Activated T-helper 1 cell treated with anti-CD3 and anti-CD28 coated beads, Interleukin-12 subunit alpha, Interleukin-12 subunit beta, Interleukin-2, Interleukin-4 antibody, amounts not matched to agents 30 ng/mL and 10 ng/mL and 1 ng/mL, durations not matched to agents 14 hours and 24 hours and 36 hours (primary cell): ENCODE measurements at places on chromosomes 6 and 20.

- peak overlapping the region; percentile 52 for H3K4me3 ChIP-seq
- no peak overlapping the region for H3K27ac ChIP-seq
- peaks cover 2% of the 10 kb centered on the region for H3K36me3 ChIP-seq
- no peak for DNase-seq
- peaks cover 6% of the 10 kb centered on the region for H3K4me1 ChIP-seq
Measured at GRCh38 chr6:41505122-41506049, 40.8 kb upstream of the FOXP4 start.

- H3K27ac ChIP-seq = peak within 1 kb of the TSS; percentile 82
- peaks cover 10% of the 10 kb centered on the region for H3K36me3 ChIP-seq
- H3K27me3 ChIP-seq = peaks cover 25% of the 10 kb centered on the region
- DNase-seq = peak; percentile 36
- H3K4me1 ChIP-seq = peaks cover 42% of the 10 kb centered on the region
Measured at GRCh38 chr6:127518710-127519468, at the start of gene MTCL3. MTCL3 (minus strand) TSS chr6:127519335.

DNA sequence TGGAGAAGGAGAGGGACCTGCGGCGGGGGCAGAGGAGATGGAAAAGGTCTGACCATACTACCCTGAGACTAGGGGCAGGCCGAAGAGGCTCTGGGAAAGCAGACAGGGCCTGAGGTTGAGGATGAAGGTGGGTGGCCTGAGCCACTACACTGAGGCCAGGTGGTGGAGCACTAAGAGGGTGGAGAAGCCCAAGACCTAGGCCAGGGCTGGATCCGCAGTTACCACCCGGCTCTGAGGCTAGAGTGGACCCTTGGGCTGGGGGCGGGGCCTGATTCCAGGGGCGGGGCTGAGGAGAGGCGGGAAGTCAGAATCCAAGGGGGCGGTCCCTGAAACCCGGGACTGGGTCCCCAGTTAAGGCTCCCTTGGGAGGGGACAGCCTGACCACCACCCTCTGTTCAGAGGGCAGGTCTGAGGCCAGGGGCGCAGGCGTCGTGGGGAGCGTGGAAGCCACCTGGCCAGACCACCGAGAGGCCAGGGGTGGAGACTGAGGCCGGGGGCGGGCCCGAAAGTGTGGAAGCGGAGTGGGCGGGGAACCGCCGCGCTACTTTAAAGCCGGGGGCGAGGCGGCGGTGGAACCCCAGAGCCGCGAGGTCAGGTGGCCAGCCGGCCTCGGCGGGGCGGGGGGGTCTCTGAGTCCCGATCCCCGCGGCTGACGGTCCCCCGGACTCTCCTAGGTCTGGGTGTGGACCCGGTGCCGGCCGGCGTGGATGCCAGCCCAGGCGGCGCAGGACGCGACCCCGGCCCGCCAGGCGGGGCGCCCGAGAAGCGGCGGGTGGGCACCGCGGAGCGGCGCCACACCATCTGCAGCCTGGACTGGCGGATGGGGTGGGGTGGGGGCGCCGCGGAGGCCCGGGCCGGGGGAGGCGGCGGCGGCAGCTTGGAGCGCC is 8.3 kb downstream of the CCM2L start:
- DNase-seq = peak; percentile 5
- H3K4me1 ChIP-seq = peaks cover 20% of the 10 kb centered on the region
- no peak overlapping the region for H3K27ac ChIP-seq
- H3K27me3 ChIP-seq = peaks cover 69% of the 10 kb centered on the region

DNA sequence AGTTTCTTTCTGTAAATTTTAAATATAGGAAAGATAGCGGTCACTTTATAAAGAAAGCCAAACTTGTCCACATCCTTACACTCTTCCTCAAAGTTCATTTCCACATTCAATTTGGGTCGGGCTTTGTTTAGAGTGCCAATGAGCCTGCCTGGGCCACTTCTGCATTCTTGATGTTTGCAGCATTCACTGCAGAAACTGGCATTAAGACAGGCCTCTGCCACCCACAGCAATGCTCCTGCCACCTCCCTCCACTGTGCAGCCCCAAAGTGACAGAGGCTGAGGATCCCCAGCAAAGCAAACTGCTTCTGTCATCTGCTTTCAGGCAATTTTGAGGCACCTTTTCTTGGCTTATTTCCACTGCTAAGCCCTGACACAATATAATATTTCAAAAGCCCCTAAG is 61.2 kb downstream of the TNFAIP3 start:
- H3K36me3 ChIP-seq = no peaks in the 10 kb centered on the region
- peaks cover 80% of the 10 kb centered on the region for H3K4me1 ChIP-seq
- DNase-seq = no peak
- H3K27ac ChIP-seq = peak overlapping the region; percentile 93
- H3K27me3 ChIP-seq = no peaks in the 10 kb centered on the region

DNA sequence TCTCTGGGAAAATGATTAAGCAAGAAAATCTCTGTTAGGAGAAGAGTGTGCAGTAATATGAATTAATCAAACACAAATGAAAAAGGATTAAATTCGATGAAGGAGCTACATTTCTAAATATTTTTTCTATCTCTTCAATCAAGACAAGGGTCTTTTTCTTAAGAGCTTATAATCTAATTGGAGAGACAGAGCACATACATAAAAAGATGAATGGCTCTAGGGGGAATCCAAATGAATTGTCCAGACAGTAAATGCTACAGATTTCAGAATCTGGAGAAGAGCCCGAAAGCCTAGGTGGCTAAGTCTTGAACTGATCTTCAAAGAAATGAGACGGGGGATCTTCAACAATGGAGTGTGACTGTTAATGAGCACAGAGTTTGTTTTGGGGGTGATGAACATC is 723.6 kb downstream of the UTRN start:
- H3K4me3 ChIP-seq = no peak overlapping the region
- peaks cover 13% of the 10 kb centered on the region for H3K27me3 ChIP-seq
- no peaks in the 10 kb centered on the region for H3K4me1 ChIP-seq
- no peak for DNase-seq
- no peaks in the 10 kb centered on the region for H3K36me3 ChIP-seq
- H3K27ac ChIP-seq = no peak overlapping the region

DNA sequence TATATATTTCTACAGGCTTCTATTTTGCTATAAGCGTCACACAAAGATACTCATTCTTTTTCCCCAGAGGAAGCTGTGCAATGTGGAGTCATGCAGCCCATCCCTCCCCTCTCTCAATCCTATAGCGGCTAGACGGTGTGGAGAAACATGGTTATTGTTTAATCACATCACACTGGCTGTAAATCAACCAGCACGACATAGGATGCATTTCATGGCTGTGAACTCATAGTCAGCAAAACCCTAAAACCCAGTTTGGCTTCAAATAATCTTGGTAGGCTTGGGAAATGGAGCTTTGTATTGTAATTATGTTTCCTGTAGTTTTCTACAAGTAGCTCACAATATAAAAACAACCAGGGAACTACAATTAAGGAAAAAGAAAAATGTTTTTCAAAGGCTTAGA is 16.8 kb downstream of the FOXC1 start:
- peaks cover 4% of the 10 kb centered on the region for H3K36me3 ChIP-seq
- H3K27me3 ChIP-seq = peaks cover 63% of the 10 kb centered on the region
- H3K27ac ChIP-seq = no peak overlapping the region
- peaks cover 9% of the 10 kb centered on the region for H3K4me1 ChIP-seq
- DNase-seq = no peak

DNA sequence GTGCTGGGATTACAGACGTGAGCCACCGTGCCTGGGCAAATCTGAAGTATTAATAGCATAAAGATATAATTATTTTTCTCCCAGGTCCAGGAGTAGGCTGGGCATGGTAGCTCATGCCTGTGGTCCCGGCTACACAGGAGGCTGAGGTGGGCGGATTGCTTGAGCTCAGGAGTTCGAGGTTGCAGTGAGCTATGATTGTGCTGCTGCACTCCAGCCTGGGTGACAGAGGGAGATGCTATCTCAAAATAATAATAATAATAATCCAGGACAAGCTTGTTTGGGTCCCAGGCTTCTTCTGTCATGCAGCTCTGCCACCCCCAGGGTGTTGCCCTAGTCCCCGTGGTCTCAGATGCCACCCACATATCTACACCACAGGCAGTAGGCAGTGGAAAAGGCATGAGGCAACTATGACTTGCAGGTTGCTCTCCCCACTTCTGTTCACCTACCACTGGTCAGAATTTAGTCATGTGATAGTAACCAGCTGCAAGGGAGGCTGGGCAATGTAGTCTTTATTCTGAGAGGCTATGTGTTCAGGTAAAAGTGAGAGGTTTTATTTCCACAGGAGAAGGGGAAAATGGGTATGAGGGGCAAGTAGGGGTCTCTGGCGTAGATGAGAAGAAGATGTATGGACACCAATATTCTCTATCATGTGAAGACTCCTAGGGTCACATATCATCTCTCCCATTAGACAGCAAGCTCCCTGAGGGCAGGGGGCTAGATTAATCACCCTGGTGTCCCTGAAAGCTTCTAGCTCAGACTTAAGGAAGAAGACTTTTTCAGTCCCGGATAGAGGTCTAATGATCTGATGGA is 25.7 kb downstream of the TCF15 start:
- DNase-seq = no peak
- no peaks in the 10 kb centered on the region for H3K4me1 ChIP-seq
- no peak overlapping the region for H3K27ac ChIP-seq

- peaks cover 2% of the 10 kb centered on the region for H3K4me1 ChIP-seq
- no peak overlapping the region for H3K4me3 ChIP-seq
- H3K36me3 ChIP-seq = no peaks in the 10 kb centered on the region
- no peak overlapping the region for H3K27ac ChIP-seq
- no peak for DNase-seq
Measured at GRCh38 chr6:169984181-169985120, 233.0 kb downstream of the ERMARD start.

DNA sequence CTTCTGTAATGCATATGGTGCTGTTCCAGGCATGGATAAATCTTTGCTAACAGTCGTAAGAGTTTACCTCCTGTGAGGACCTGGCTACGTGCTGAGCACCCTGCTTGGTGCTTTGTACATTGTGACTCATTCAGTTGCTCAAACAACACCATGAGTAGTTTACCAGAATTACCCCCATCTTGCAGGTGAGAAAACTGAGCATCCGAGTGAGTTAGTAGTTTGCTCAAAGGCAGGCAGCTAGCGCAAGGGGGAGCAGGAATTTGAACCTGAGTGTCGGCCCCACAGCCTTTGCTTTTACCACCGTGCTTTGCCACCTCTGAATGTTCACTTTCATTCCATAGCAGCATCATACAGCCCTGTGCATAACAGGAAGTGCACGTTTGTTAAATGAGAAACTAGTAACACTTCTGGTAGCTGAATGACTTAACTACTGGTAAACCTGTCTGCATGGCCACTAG is 121.9 kb downstream of the MTHFD1L start:
- H3K36me3 ChIP-seq = peaks cover 23% of the 10 kb centered on the region
- DNase-seq = peak; percentile 57
- H3K4me3 ChIP-seq = peak overlapping the region; percentile 60
- H3K4me1 ChIP-seq = peaks cover 28% of the 10 kb centered on the region
- H3K27me3 ChIP-seq = no peaks in the 10 kb centered on the region

- peaks cover under 1% of the 10 kb centered on the region for H3K4me1 ChIP-seq
- H3K27ac ChIP-seq = no peak overlapping the region
- no peaks in the 10 kb centered on the region for H3K36me3 ChIP-seq
- no peak overlapping the region for H3K4me3 ChIP-seq
Measured at GRCh38 chr20:16472045-16472872, 101.0 kb downstream of the KIF16B start.
